ENCODE measurements at places on chromosomes 4 and X.
A peak's percentile ranks its signal among the peaks of the same experiment; 100 is the strongest.

GRCh38 chr4:77795326-77795725, 23.8 kb downstream of the CNOT6L start:
- DNase-seq: no peak

GRCh38 chr4:138112389-138112788, 129.8 kb downstream of the SLC7A11 start:
- DNase-seq: no peak

DNA sequence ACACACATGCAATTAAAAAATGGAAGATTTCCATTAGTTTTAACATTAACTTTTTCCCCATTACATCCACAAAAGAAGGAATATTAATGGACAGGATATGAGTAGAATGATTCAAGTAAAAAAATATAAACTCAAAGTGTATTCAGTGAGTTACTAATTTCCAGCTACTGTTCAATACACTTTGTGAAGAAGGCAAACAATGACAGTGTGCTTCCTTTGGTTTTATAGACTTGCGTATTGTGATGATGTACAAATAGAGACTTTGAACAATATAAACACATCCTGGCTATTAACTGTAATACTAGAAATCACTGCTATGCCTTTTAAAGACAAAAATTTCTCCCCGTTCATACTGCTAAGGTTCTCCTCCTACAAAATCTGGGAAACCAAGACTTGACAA, 171.4 kb downstream of the ASB9 start:
- DNase-seq: no peak

DNA sequence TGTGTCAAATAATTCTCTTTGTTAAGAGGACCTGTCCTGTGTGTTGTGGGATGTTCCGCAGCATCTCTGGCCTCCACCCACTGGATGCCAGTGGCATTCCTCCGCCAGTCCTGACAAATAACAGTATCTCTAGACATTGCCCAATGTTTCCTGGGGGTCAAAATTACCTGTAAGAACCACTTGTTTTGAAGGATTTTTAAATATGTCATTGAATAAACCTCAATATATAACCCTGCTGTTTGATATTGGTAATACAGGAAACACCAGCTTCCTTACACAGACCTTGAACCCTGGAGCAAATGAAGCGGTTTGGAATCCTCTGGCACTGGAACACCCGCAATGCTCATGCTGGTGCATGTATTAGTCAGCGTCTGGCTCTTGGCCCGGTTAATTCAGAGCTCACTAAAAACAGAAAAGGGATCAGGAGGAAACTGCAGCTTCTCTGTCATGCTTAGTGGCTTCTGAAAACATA, 101.3 kb downstream of the TBL1X start:
- DNase-seq: no peak

DNA sequence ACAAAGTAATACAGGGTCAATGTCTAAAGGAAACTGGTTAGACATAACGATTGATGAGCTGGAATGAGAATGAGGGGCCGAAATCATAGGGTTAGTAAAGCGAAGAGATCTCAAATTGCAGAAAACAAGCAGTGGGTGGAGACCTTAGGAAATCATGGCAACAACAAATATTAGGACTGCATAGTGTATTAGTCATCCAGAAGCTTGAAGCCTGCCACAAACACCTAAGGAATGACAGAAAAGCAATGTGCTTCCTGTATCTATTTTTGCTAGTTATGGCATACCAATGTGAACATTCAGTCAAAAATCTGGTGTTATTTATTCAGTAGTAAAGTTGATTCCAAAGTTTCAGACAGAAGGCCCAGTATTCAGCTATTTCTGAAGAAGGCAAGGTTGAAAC, 410.9 kb upstream of the CT83 start:
- no peak for DNase-seq

GRCh38 chrX:115393271-115393670, 103.8 kb downstream of the LUZP4 start:
- DNase-seq: no peak

DNA sequence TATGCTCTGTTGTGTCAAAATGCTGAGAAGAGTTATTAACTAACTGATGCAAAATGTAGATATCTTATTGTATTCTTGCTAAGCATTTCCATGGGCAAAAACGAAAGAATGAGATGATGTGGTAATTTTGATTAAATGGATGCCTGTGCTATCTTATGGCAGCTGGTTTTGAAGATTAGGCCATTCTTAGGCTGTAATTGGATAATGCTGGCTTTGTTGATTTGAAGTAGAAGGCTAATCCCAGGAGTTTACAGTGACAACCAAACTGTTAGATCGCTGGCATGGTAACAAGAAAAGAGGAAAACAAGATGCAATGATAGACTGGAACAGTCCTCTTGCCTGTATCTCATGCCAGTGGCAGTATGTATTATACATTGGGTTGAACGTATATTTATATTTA, 74.1 kb upstream of the WDR44 start:
- DNase-seq: no peak

- no peak for DNase-seq
Observed at GRCh38 chr4:183541010-183541751, 36.3 kb downstream of the ING2 start.

DNA sequence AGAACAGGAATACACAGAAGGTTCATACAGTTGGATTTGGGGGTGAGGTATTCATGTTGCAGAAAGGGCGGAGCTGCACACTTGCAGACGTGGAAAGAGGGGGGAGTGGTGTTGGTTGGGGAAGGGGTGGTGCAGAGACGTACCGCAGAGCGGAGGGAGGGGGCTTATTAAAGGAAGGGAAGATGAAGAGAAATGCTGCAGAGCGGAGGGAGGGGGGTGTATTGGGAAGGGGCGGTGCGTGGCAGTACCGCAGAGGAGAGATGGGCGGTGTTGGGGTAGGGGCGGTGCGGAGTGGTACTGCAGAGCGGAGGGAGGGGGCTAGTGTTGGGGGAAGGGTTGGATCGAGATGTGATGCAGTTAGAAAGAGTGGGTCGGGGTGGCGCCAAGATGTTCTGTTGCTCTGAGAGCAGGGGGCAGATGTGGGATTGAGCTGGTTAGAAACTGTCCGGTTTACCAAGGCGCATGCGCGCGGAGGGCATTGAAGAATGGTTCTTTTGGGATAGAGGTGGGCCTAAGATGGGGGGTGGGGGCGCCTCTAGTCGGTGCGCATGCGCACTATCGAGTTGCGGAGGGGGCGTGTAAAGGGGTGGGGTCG, 900 bp downstream of the TRO start:
- peak; percentile 46 for DNase-seq

DNA sequence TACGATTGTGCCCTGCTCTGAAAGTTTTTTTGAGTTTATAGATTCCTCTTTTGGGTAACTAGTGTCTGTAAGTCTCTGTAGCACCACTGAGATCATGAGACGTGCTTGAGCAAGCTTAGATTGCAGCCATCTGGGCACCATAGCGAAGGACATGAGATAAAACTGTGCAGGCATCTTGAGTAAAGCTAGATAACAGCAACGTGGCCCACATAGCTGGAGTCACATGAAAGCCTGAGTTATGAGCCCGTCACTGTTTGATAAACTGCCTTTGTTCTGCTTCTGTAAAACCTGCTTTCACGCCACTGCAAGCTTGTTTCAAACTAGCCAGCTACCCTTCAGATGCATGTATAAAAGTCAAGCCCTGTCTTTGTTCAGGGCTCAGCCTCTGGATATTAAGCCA, 359.1 kb upstream of the CXorf51A start:
- no peak for DNase-seq

- no peak for DNase-seq
Observed at GRCh38 chrX:6666624-6667023, 131.7 kb upstream of the VCX3A start.

DNA sequence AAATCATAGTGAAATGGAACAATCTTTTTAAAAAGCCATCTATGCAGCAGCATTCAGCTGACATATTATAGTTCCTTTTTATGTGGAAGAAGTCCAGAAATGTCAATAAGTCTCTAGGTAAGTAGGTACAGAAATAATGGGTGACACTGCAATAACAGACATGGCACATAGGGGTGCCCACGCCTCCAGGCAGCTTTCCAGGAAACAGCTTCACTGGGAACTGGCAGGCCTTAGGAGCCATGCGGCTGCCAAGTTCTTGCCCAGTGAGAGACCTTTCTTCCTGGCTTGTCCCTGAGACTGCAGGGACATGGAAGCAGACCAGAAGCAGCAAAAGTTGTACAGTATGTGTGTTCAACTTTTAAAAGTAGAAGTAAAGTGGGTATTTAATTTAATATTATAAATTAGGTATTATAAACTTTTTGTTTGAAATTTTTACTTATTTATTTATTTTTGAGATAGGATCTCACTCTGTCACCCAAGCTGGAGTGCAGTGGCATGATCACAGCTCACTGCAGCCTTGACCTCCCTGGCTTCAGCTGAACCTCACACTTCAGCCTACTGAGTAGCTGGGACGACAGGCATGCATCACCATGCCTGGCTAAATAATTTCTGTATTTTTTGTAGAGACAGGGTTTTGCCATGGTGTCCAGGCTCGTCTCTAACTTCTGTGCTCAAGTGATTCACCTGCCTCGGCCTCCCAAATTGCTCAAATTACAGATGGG, 12.1 kb upstream of the ETNPPL start:
- DNase-seq: no peak

GRCh38 chrX:45198301-45198700, 2.4 kb downstream of the DIPK2B start:
- no peak for DNase-seq

GRCh38 chr4:102345795-102346100, 466 bp upstream of the SLC39A8 start:
- DNase-seq: no peak

GRCh38 chr4:153509724-153510123, 43.6 kb downstream of the TMEM131L start:
- DNase-seq: no peak

DNA sequence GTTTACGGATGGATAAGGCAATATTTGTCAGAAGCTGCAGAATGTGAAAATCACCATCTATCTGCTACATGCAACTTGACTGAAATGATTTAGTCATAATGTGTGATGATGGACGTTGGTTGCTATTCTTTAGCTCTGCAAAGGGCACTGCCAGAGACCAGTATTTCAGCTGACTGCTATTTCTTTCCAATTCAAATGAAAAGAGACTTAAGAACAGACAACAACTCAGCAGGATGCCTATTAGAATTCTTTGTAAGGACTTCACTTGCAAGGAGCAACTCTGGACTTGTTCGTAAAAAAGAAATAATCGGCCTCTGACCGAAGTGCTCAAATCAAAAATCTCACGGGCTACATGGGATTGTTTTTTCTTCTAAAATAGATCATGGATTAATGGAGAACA, 262.7 kb downstream of the DHX15 start:
- DNase-seq: no peak

DNA sequence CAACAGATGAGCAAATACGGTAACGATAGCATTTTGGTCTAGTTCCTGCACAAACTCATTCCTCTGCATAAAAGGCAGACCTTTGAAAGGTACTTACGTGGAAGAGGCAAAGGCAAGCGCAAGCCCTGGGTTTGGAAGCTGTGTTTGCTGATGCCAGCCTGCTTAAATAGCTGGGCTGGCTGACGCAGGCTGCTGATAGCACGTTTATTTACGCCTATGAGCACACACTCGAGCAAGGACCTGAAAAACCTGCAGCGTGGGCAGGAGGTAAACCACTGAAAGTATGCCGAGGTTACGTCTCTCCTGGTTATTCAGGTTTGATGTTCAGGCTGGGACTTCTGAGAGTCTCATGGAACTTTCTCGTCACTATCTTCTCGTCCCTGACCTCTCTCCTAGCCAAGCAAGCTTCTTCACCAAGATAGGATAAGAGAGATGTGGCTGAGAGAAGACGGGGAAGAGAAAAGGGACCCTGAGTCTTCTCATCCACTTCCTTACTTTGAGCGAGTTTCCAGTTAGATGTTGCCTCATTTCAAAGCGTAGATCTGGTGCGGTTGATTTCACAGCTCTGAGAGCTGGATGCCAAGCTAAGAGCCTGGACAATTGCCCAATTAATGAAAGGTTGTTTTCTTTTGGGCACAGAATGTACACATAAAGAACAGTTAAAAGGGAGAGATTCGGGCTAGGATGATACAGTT, at the start of gene HOPX:
HOPX (minus strand) TSS at position 139 of the 695 bp plus-strand sequence. CDS start 23,480 bp downstream, outside the sequence.
- peak; percentile 64 for DNase-seq

DNA sequence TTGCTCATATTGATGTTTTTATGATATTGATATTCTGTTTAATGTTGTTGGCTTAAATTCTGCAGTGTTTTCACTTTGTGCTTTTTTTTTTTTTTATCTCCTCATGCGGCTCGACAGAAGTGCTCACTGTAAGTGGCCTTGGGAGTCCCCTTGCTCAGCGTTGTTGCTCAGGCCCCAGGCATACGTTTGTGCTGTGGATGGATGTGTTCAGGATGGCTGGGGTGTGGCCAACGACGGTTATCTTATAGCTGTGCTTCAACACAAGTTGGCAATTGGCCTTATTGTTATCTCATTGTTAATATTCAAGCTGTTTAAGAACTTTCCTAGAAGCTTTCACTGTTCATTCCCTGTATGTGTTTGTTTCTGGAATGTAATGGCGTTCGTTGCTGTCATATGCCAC, 36.4 kb upstream of the CLCN4 start:
- no peak for DNase-seq

DNA sequence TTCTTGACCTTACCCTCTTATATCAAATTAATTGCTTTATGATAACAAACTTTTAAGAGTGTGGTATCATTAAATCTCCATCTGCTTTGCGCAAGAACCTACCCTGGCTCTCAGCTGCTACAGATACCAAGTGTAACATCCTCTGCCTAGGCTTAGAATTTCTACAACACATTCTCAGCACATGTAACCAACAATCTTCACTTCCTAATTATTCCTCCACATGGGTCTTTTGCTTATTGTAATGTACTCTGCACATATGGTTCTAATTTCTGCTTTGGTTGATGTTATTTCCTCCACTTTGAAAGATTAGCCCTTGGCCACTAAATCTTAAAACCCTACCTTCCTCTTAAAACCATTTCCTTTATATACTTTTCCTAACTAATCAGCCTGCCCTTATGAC, 242.4 kb downstream of the ARHGAP24 start:
- DNase-seq: no peak

- no peak for DNase-seq
Observed at GRCh38 chr4:184845367-184846021, 19.7 kb upstream of the ACSL1 start.

Data from activated CD4-positive, alpha-beta T cell treated with anti-CD3 and anti-CD28 coated beads for 4 hours (primary cell).